ENCODE measurements at places on chromosomes 5 and 9. TPM values are rescaled to one million over a fixed set of nuclear protein-coding genes. Genes with fewer than 3 reads are reported as not detected.

DNA sequence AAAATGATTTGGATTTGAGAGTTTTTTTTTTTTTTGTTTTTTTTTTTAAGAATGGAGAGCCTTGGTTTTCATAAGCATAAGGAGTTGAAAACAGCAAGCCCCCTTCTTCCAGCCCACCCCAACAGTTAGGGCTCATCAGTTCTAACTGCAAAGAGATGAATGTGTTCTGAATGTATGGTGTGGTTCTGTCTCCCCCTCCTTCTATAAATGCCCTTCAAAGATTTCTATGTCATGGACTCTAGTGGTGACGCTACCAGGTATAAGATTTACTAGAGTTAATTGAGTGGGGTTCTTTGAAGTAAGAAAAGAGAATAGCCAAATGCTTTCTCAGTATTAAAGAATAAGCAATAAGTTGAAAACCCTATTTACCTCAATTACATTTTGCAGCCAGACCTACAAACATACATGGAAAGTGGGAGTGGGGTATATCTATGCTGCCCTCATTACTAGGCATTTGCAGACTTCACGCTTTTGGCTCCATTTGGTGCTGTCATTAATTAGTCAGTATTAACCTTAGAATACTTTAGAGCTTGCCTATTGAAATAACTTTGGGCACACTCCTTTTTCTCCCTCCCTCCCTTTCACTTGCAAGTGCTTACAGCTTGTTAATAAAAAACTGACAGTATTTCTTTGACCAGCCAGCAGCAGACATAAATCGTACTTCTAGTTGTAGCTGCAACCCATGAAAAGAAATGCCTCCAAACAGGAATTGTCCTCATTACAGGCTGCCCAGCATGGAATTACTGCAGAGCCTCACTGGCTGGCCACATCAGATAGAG, 667.2 kb upstream of the ZNF608 start:
- no peak for DNase-seq
- no peaks in the 10 kb centered on the region for H3K36me3 ChIP-seq
- no peak overlapping the region for H3K27ac ChIP-seq
- peaks cover 39% of the 10 kb centered on the region for H3K4me1 ChIP-seq
- H3K4me3 ChIP-seq: no peak overlapping the region
- H3K27me3 ChIP-seq: no peaks in the 10 kb centered on the region

- no peaks in the 10 kb centered on the region for H3K4me1 ChIP-seq
- H3K27me3 ChIP-seq: no peaks in the 10 kb centered on the region
- H3K4me3 ChIP-seq: no peak overlapping the region
- DNase-seq: no peak
- no peaks in the 10 kb centered on the region for H3K36me3 ChIP-seq
These were observed 1429.1 kb downstream of the MAT2B start for GRCh38 chr5:164934561-164934960.

- no peak overlapping the region for H3K4me3 ChIP-seq
- H3K27me3 ChIP-seq: no peaks in the 10 kb centered on the region
- peak overlapping the region; percentile 60 for H3K27ac ChIP-seq
- no peaks in the 10 kb centered on the region for H3K36me3 ChIP-seq
- DNase-seq: no peak
These were observed 62.5 kb upstream of the ITGA1 start for GRCh38 chr5:52725065-52725746.

DNA sequence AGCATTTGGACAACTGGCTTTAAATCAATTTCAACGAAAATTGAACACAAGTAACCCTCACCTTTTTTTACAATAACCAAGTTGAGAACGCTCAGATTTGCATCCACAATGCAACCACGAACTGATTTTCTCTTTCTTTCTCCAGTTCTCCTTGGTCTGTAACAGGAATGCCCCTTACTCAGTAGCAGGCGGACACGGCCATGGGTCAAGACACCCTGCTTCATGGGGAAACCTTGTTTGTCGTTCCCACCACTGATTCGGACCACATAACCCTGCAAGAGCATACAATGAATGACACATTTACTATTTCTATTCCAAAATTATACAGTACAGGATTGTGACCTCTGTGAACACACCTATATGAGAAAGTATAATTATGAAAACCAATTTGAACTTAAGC, 1.4 kb downstream of the RPS6 start:
- no peak overlapping the region for H3K27ac ChIP-seq
- no peaks in the 10 kb centered on the region for H3K27me3 ChIP-seq
- DNase-seq: no peak
- peak overlapping the region; percentile 66 for H3K4me3 ChIP-seq
- peaks cover 21% of the 10 kb centered on the region for H3K4me1 ChIP-seq

- no peak overlapping the region for H3K4me3 ChIP-seq
- no peaks in the 10 kb centered on the region for H3K27me3 ChIP-seq
- no peak overlapping the region for H3K27ac ChIP-seq
These were observed 238.6 kb upstream of the TMEM161B start for GRCh38 chr5:88507261-88507660.

DNA sequence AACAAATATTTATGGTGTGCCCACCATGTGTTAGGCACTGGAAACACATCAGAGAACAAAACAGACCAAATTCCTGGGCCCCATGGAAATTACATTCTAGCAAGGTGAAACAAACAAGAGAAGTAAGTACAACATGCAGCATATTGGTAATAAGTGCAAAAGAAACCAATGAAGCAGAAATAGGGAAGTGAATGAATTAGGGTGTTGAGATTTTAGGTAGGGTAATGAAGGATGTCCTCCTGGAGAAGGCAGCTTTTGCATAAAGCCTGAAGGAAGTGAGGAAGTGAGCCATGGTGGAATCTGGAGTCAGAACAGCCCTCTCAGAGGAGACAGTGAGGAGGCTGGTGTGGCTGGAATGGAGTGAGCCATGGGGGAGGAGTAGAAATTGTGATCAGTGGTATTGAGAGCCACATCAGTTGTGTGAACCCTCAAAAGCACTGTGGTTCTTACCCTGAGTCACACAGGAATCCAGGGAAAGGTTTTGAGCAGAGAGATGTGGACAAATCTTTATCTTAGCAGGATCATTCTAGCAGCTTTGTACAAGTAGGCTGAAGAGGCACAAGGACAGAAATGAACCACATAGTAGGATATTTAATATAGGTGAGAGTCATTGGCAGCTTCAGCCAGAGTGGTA, 52.7 kb upstream of the ARL15 start:
- H3K36me3 ChIP-seq: no peaks in the 10 kb centered on the region
- no peak overlapping the region for H3K4me3 ChIP-seq
- DNase-seq: no peak
- no peaks in the 10 kb centered on the region for H3K27me3 ChIP-seq
- no peaks in the 10 kb centered on the region for H3K4me1 ChIP-seq
- no peak overlapping the region for H3K27ac ChIP-seq

DNA sequence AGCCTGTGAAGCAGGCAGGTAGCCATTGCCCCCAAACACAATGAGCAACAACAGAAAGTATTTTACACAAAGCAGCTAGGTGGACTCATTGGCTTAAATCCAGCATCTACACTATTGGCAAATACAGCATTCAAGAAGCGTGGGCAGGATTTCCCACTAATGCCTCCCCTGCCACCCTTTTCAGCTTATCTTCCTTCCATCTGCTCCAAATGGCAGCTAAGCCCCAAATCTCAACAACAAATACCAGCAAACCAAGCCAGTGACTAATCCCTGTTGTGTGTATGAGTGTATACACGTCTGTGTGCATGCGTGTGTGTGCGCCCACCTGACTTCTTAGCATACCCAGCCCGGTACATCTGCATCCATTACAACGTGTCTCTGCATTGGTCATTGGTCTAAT, 151.2 kb upstream of the WWC1 start:
- no peak for DNase-seq
- H3K4me1 ChIP-seq: no peaks in the 10 kb centered on the region
- no peak overlapping the region for H3K27ac ChIP-seq
- no peak overlapping the region for H3K4me3 ChIP-seq
- H3K27me3 ChIP-seq: no peaks in the 10 kb centered on the region

The IFNA13 gene
- total RNA-seq: not detected

The NR3C1 gene
- 101 TPM for total RNA-seq

The IL13 gene
- total RNA-seq: not detected
